ENCODE measurements at places on chromosomes 1 and 21. TPM values are rescaled to one million over a fixed set of nuclear protein-coding genes. Genes with fewer than 3 reads are reported as not detected.

GRCh38 chr1:67618285-67619018, 66.5 kb upstream of the GADD45A start:
- DNase-seq: peak; percentile 81

CSMD2 gene
- 1.1 TPM for total RNA-seq

DNA sequence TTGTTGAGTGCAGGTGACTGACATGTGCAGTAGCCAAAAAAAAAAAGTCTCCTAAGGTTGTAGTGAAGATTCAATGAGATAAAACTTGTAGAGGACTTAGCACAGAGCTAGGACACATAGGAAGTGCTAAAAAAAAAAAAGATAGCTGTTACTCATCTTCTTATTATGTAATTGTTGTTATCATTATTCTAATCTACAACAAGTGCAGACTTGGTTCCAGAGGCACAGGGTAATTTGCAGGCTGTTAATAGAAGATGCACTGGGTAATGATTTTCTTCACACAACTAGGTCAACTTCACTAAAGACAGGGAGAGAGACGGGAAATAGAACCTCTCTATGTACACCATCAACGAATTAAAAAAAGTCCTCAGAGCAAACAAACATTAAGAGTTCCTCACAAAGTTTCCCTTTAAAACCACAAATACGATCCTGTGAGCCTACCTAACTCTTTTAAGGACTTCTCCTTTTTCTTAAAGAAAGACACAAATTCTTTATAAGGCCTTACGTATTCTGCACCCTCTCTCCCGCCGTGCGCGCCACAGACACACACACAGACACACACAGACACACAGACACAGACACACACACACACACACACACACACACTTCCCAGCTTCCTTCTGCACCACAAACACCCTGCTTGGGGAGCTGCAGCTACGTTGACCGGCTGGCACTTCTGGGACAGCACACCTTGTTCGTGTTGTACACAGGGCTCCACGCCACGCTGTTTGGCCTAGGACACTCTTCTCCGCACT, 49.8 kb upstream of the GADD45A start:
- no peak for DNase-seq

DNA sequence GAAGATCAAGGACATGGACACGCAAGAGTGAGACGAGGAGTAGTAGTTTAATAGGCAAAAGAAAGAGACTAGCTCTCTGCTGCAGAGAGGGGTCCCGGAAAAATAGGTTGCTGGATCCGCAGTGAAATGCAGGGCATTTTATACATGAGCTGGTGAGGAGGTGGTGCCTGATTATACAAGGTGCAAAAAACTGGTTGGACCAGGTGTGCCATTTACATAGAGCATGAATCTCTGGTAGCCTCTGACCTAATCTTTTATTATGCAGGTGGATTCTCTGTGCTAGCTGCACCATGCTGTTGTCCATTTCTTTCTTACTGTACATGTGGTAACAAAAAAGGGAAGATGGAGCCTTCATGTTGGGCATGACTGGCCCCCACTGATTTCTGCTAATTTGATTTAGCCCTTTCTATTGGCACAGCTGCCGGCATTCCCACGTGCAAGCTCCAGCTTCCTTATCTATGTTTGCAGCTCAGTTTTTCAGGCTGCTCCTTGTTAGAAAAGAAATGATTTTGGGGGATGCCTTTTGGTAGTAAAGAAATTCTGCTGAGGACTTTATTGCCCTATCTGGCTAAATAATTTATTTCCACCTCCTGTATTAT, 548.1 kb downstream of the BRINP3 start:
- DNase-seq: no peak

GRCh38 chr1:208681878-208682663, 437.9 kb upstream of the PLXNA2 start:
- no peak for DNase-seq

LIN28A gene
- not detected for total RNA-seq

TPTE gene
- not detected for total RNA-seq

CRNN gene
- total RNA-seq: not detected

GBP3 gene
- 79.7 TPM for total RNA-seq

GRCh38 chr1:34777519-34778321, 3.3 kb upstream of the GJB3 start:
- DNase-seq: no peak

- DNase-seq: no peak
Observed at GRCh38 chr1:55571767-55572166, 356.6 kb upstream of the USP24 start.

CD52 gene
- 9.8 TPM for total RNA-seq

- no peak for DNase-seq
Observed at GRCh38 chr1:116322752-116323405, 50.2 kb upstream of the ATP1A1 start.

- DNase-seq: no peak
Observed at GRCh38 chr1:166080967-166081870, 85.6 kb downstream of the FAM78B start.

DNA sequence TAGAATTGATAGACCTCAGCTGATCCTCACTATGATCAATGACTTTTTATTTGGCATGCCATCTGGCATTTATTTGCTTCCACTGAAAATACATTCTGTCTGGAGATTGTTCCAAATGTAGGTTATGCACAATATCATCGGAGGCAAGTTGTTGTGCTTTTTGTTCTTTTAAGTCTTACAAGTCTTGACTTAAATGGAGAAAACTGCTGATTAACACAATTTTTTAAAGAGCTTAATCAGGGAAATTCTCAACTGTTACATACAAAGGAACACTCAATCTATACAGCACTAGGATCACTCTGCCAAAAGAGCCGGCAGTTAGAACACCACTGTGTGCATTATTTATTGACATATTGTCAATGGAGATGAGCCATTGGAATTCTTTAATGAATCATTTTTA, 19.2 kb downstream of the CYYR1 start:
- DNase-seq: no peak

- no peak for DNase-seq
Observed at GRCh38 chr1:18198260-18198659, 90.7 kb downstream of the IGSF21 start.

DNA sequence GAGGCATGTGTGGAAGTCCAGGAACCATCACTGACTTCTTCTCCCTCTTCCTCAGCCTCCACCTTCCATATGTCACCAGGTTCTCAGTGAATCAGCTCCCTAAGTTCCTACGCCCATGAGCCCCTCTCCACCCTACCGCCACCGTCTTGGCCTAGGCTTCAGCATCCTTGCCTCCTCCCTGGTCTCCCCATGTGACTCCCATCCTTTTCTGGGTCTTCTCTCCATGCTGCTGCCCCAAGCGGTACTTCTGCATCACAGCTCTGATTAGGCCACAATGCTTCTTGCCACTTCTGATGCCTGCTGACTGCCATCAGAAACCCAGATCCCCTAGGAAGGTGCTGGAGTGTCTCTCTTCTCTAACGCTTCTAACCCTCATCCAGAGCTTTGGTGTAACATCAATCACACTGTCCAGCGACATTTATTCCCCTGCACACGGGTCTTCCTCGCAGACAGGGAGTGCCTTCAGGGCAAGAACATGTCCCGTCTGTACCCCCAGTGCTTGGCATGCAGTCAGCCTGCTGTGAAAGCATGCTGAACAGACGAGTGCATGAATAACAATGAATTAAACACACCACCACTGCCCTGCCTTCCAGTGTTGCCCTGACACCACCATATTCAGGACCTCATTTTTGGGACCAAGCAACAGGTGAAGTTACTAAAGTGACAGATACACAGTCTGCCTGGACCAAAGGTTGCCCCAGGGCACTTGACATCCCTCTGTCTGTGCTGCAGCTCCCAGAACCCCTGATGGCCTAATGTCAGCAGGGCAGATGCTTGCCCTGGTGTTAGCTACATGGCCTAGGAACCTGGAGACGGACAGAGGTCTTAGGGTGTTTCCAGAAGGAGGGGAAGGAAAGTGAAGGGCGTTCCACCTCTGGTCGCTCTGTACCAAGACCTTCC, 158.7 kb upstream of the EDN2 start:
- no peak for DNase-seq

NRIP1 gene
- 45.5 TPM for total RNA-seq

- no peak for DNase-seq
Observed at GRCh38 chr1:198660341-198661261, 21.8 kb downstream of the PTPRC start.

DNA sequence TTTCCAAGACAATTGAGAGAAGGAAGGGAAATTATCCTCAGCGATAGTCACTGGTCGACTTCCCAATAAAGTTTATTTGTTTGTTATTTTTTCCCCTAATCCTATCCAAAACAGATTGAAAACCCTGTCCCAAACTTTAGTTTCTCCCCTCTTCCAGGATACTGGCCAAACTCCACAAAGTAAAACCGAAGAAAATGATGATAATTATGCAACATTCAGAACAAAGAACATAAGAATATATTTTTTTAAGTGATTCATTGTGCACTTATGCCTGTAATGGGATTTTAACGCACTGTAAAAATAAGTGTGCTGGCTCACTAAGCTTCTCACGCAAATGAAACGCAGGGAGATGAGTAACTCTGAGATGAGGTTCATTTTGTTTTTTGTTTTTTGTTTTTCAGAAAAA, 6.0 kb downstream of the GLIS1 start:
- no peak for DNase-seq

DNA sequence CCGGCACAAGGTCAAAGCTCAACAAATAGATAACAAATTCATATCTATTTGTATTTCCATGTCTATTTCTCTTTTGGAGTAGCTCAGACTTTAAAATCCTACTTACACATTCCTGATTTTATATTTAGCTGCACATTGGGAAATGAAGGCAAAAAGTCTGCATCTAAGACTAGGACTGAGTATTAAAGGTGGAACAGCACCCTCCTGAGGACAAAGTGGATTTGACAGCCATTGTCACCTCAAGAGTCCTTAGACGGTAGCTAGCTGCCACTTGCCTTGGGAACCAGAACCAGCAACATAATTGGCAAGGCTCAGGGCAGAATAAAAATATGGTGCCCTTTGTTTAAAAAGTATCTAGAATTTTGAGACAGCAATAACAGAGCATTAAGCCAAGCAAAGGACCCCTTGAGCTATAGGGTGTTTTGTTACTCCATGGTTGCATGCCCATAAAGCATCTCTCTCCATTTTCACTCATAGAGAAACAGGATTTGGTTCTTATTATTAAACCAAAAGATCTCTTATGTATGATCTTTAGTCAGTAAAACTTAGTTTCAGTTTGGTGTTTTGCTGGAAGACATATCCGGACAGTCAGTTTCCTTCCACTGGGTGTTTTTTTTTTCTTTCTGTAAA, 30.0 kb upstream of the SGIP1 start:
- DNase-seq: no peak

GRCh38 chr1:33259879-33260278, 3.6 kb downstream of the ZNF362 start:
- no peak for DNase-seq

GRCh38 chr1:16164213-16165072, 8.6 kb upstream of the EPHA2 start:
- DNase-seq: no peak

GRCh38 chr1:112761714-112762480, 46.8 kb upstream of the PPM1J start:
- no peak for DNase-seq

DNA sequence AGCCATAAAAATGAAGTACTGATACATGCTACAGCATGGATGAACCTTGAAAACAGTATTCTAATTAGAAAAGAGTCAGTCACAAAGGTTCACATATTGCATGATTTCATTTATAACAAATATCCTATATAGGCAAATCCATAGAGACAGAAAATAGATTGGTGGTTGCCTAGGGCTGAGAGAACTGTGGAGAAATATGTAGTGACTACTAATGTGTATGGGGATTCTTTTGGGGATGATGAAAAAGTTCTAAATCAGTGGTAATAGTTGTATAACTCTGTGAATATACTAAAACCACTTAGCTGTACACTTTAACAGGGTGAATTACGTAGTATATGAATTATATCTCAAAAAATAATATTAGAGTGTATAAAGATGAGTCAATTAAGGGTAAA, 45.8 kb downstream of the RNF115 start:
- no peak for DNase-seq

DNA sequence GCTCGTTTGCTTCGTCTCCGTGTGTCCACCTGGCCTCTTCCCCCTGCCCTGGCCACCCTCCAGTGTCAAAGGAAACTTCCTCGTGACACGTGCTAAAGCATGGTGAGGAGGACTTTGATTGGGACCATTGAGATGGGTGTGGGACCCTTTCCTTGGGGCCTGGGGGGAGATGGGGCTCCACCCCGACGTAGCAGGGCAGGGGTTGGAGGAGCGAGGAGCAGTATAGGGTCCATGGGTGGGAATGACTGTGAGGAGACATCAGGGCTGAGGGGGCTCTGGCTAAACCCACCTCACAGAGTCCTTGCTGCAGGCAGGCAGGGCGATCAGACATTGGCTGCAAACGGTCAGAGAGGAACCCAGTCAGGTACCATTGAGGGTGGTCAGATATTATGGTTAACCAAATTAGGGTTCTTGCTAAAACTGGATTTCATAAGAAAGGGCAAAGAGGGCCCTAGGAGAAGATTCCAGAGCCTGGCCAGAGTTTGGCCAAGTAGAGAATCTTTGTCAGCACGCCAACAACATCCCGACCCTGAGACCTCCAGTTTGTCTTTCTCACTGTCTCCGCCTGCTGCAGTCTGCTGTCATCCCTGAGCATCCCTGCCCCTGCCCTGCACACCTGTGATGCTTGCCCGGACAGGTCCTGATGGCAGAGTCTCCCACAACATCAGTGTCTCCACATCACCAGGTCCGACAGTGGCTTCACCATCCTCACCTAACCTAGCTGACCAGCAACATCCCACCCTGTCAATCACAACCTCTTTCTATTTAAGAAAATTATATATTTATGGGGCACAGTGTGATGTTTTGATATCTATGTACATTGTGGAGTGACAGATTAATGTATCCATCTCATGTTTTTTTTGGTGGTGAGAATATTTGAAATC, 8.0 kb downstream of the RNF187 start:
- DNase-seq: no peak

DNA sequence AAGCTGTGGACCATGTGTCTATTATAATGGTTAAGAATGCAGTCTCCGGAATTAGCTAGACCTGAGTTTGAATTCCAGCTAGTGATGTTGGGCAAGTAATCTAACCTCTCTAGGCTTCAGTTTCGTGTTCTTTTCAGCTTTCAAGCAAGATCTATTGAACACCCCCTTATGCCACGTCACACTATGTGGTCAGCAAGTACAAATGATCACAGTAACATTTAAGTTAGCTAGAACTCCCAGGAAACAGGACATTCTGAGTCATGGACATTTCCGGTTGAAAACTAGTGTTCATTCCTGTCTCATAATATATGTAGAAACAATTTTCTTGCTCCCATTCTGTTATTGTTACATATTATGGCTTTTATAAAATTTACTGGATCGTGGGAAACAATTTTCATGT, 34.0 kb upstream of the NHLH2 start:
- no peak for DNase-seq

GRCh38 chr1:59340411-59341307, 43.8 kb downstream of the FGGY start:
- no peak for DNase-seq

ALX3 gene
- total RNA-seq: not detected
